Heart left ventricle (tissue), 16 donors: ENCODE measurements at places on chromosomes 7 and 10.

GRCh38 chr10:96670786-96671185 lies 49.5 kb downstream of the PIK3AP1 start:
- no peaks in the 10 kb centered on the region for H3K4me1 ChIP-seq
- H3K36me3 ChIP-seq = no peaks in the 10 kb centered on the region
- H3K27ac ChIP-seq = no peak overlapping the region

- H3K4me1 ChIP-seq = no peaks in the 10 kb centered on the region
- H3K27me3 ChIP-seq = no peaks in the 10 kb centered on the region
- no peak overlapping the region for H3K4me3 ChIP-seq
- DNase-seq = no peak
- H3K36me3 ChIP-seq = no peaks in the 10 kb centered on the region
- H3K27ac ChIP-seq = no peak overlapping the region
Measured at GRCh38 chr7:81025360-81025759, 106.5 kb upstream of the SEMA3C start.

DNA sequence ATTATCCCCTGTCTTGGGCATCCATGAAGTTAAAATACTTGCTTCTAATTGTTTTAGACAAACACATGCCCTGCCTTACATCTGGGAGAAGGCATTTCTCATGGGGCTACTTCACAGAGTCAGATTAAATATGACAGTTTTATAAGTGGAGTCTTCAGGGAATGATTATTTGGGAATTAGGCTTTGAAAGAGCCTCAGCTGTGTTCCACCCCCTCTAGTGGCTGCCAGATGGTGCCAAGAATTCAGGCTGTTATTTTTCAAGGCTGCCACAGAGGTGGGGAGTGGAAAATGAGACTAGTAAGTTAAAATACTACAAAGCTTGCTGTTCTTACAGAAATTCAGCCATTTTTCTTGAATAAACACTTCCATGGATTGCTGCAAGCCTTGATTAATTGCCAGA lies 45.8 kb upstream of the DNAH11 start:
- no peaks in the 10 kb centered on the region for H3K27me3 ChIP-seq
- no peak for DNase-seq
- H3K4me3 ChIP-seq = no peak overlapping the region

- H3K4me1 ChIP-seq = no peaks in the 10 kb centered on the region
- DNase-seq = no peak
- no peak overlapping the region for H3K4me3 ChIP-seq
- H3K27ac ChIP-seq = no peak overlapping the region
- H3K27me3 ChIP-seq = peaks cover 20% of the 10 kb centered on the region
Measured at GRCh38 chr10:2986391-2986801, 81.0 kb upstream of the PFKP start.

DNA sequence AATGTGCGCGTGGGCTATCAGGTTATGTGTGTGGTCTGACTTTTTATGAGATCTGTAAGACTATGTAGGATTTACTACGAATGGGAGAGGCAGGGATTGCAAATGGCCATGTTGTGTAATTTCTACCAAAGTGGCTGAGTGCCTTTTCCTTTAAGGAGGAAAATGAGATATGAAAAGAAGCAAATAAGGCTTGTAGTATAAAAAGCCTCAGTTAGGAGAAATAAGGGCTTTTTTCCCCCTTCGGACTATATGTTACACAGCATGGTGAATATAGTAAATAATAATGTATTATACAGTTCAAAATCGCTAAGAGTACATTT lies 447 bp upstream of the GPAM start:
- H3K4me1 ChIP-seq = peaks cover 17% of the 10 kb centered on the region
- peak overlapping the region; percentile 70 for H3K27ac ChIP-seq
- peak overlapping the region; percentile 85 for H3K4me3 ChIP-seq
- no peaks in the 10 kb centered on the region for H3K27me3 ChIP-seq

GRCh38 chr7:30596014-30596641 lies 1.4 kb downstream of the GARS1 start:
- no peak for DNase-seq
- H3K36me3 ChIP-seq = peaks cover 27% of the 10 kb centered on the region
- no peaks in the 10 kb centered on the region for H3K27me3 ChIP-seq
- H3K4me3 ChIP-seq = peak overlapping the region; percentile 90
- peaks cover 24% of the 10 kb centered on the region for H3K4me1 ChIP-seq
- H3K27ac ChIP-seq = peak overlapping the region; percentile 97

DNA sequence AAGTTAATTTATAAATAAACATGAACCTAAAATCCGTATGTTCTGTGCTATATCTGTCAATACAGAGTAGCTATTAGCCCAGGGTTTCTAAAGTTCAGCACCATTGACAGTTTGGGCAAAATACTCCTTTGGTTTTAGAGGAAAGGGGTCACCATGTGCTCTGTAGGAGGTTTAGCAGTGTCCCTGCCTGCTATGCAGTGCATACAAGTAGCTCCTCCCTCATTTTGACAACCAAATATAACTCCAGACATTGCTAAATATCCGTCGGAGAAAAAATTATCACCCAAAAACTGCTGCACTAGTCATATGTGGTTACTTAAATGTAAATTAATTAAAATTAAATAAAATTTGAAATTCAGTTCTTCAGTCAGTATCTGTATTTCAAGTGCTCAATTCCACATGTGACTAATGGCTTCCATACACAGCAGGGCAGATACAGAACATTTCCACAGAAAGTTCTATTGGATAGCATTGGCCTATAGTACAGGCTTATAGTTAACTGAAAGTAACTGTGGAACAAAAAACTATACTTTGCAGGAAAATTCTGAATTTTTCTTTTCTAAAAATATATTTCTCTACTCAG lies 6.4 kb downstream of the UPF2 start:
- no peak for DNase-seq
- H3K36me3 ChIP-seq = peaks cover 3% of the 10 kb centered on the region
- H3K4me3 ChIP-seq = no peak overlapping the region
- H3K27me3 ChIP-seq = no peaks in the 10 kb centered on the region

DNA sequence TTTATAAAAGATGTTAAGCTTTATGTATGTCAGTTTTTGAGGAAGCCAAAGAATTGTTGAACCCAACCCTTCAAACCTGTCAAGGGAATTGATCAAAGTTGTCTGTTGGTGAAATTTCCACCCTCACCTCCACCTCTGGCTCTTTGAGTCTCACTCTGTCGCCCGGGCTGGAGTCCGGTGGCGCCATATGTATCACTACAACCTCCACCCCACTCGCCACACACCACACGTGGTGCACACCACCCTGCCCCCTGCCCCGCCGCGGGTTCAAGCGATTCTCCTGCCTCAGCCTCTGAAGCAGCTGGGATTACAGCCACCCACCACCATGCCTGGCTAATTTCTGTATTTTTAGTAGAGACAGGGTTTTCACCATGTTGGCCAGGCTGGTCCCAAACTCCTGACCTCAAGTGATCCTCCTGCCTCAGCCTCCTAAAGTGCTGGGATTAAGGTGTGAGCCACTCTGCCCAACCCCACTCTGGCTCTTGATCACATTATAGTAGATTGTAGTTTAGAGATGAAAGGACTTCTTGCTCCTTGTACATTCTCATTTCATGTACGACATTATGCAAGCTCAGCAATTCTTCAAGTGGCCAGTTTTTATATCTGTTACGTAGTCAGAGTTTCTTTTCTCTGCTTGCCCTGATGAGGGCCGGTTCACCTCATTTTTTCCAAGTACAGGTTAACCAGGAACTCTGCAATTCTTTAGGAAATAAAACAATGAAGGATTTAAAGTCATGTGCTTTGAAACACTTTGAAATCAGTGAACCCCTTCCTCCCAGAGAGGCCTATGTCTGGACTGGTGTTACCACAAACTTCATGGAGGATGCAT lies 7.0 kb downstream of the BAMBI start:
- no peaks in the 10 kb centered on the region for H3K36me3 ChIP-seq
- H3K4me1 ChIP-seq = peaks cover 38% of the 10 kb centered on the region
- DNase-seq = no peak
- no peak overlapping the region for H3K27ac ChIP-seq
- peaks cover 10% of the 10 kb centered on the region for H3K27me3 ChIP-seq
- H3K4me3 ChIP-seq = no peak overlapping the region

DNA sequence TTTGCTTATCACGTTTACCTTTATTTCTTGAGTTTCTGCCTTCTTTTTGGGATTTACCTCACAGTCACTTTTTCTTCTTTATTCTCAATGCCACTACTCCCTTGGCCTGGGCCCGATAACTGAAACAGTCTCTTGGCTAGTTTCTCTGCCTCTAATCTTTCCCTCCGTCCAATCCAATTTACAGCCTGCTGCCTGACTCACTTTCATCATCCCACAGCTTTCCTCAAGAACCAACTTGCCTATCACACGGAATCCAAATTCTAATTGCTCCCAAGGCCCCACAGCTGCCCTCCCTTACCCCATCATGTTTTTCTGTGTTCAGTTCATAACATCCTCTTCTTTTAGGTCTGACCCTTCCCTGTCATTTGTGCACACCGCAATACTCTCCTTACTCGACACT lies 121.4 kb downstream of the HIPK2 start:
- H3K36me3 ChIP-seq = no peaks in the 10 kb centered on the region
- no peak overlapping the region for H3K4me3 ChIP-seq
- DNase-seq = no peak
- H3K27ac ChIP-seq = no peak overlapping the region

- H3K27ac ChIP-seq = no peak overlapping the region
- H3K27me3 ChIP-seq = no peaks in the 10 kb centered on the region
- H3K4me3 ChIP-seq = no peak overlapping the region
- no peaks in the 10 kb centered on the region for H3K36me3 ChIP-seq
- DNase-seq = no peak
Measured at GRCh38 chr10:11156480-11156879, 138.8 kb downstream of the CELF2 start.

- peak; percentile 89 for DNase-seq
- H3K27me3 ChIP-seq = no peaks in the 10 kb centered on the region
- peaks cover 14% of the 10 kb centered on the region for H3K36me3 ChIP-seq
- peak overlapping the region; percentile 34 for H3K4me3 ChIP-seq
- no peak overlapping the region for H3K27ac ChIP-seq
Measured at GRCh38 chr10:130190055-130190736, 54.0 kb downstream of the GLRX3 start.

- peaks cover 21% of the 10 kb centered on the region for H3K36me3 ChIP-seq
- H3K4me3 ChIP-seq = no peak overlapping the region
- H3K27me3 ChIP-seq = no peaks in the 10 kb centered on the region
- H3K27ac ChIP-seq = peak overlapping the region; percentile 45
- H3K4me1 ChIP-seq = peaks cover 12% of the 10 kb centered on the region
Measured at GRCh38 chr7:6172224-6172909, 100.1 kb downstream of the CYTH3 start.

- no peaks in the 10 kb centered on the region for H3K36me3 ChIP-seq
- DNase-seq = peak; percentile 76
- H3K4me3 ChIP-seq = no peak overlapping the region
- H3K27me3 ChIP-seq = no peaks in the 10 kb centered on the region
Measured at GRCh38 chr10:78657163-78657861, 411.5 kb upstream of the ZMIZ1 start.
